ENCODE measurements at places on chromosomes 5 and 9.
A peak's percentile ranks its signal among the peaks of the same experiment; 100 is the strongest.

DNA sequence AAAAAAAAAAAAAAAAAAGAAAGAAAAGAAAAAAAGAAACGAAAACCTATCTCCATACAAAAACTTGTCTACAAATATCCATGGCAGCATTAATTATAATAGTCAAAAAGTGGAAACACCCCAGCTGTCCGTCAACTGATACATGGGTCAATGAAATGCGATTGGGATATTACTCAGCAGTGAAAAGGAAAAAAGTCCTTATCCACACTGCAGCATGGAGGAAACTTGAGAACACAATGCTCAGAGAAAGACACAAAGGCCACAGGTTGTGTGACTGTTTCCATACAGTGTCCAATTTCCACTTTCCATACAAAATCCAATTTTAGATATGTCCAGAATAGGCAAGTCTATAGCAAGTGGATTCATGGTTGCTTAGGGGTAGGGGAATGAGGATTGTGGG lies 24.3 kb upstream of the NCS1 start:
- DNase-seq, result no peak

DNA sequence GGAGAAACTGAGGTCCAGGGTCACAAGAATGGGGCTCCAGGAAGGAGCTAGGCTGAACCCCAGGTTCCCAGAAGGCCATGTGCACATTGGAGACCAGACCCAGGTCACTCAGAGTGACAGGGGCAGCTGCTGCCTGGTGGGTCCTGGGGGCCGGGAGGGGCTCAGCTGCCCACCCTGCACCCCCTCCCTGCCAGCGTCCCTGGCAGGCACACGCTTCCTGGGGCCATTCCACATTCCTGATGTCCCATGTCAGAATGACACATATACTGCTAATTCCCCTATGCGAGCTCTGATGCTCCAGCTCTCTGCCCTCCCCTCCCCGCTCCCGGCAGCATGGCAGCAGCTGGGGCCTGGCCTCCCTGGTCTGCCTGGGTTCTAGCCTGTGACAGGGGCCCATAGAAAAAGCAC lies 14.0 kb downstream of the FGFR4 start:
- no peak for DNase-seq

- DNase-seq, result peak; percentile 52
Observed at GRCh38 chr9:129182625-129183494, 4.8 kb upstream of the IER5L start.

DNA sequence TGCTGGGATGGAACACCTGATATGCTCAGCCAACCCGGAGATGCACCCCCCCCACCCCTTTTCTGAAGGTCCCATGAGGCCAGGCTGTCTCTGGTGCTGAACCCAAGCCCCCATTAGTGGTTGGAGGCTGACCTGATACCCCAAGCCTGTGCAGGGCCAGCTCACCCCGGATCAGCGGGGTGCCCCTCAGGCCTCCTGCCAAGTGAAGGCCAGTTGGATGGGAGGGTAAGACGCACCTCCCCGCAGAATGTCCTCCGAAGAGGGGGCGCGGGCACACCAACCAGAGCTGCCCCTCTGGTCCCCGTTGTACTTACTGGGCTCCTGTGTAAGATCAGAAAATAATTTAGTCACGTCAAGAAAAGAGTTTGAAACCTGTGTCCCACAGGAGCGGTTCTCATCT lies 76.8 kb upstream of the OTULINL start:
- DNase-seq, result no peak

DNA sequence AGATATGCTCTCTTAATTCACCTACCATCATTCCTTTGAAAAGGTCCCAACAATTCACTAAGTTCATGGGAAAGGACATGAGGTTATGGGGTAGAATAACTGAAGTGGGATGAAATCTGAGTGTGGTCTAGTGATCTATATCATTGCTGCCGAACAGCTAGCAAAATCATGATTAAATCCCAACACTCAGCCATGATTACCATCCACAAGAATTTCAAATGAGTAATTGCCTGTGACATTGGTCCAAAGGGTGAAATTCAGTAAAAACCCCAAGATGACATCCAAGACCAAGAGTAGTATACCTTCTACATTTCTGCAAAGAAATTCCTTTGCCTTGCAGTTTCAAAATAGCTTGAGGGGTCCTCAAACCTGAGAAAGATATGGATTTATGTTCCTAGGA lies 225.6 kb downstream of the SPOCK1 start:
- DNase-seq, result no peak

DNA sequence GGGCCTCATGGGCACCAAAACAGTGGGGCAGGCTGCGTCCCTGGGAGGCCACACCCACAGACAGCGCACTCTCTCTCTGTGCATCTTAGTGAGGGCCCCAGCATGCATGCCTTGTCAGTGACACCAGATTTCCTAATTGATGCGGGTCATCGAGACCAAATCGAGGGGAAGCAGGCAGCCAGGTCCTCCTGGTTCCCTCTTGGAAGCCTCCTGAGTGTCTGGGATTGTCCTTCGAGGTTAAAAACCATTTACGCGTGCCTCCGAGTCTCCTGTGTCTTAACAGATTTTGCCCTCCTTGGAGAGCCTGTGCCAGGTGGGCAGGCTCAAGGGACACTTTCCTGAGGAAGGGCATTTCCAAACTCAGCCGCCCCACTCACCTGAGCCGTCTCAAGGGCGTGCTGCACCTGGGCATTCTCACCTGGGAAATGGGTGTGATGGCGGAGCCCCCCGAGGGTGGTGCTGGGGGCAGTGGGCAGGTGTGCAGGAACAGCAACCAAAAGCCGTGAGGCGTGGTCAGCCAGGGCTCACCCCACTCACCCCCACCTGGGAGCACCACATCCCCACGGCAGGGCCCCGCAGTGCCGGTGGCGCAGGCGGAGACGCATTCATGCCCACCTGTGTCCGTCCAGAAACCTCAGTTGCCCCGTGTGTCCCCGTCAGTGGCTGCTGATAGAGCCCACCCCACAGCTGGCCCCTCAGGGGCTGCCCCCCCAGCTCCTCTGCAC lies 2.7 kb downstream of the SLC6A19 start:
- no peak for DNase-seq

All from T47D (cell line).